Posterior vena cava (tissue), 2 donors: ENCODE measurements at places on chromosomes 3 and 15.

GRCh38 chr3:125032683-125033082 is 23.1 kb downstream of the HEG1 start:
- DNase-seq, result no peak

GRCh38 chr3:160771811-160772459 is 15.9 kb downstream of the PPM1L start:
- DNase-seq, result no peak

- DNase-seq, result no peak
These were observed 27.1 kb downstream of the SLC12A1 start for GRCh38 chr15:48233246-48233645.

DNA sequence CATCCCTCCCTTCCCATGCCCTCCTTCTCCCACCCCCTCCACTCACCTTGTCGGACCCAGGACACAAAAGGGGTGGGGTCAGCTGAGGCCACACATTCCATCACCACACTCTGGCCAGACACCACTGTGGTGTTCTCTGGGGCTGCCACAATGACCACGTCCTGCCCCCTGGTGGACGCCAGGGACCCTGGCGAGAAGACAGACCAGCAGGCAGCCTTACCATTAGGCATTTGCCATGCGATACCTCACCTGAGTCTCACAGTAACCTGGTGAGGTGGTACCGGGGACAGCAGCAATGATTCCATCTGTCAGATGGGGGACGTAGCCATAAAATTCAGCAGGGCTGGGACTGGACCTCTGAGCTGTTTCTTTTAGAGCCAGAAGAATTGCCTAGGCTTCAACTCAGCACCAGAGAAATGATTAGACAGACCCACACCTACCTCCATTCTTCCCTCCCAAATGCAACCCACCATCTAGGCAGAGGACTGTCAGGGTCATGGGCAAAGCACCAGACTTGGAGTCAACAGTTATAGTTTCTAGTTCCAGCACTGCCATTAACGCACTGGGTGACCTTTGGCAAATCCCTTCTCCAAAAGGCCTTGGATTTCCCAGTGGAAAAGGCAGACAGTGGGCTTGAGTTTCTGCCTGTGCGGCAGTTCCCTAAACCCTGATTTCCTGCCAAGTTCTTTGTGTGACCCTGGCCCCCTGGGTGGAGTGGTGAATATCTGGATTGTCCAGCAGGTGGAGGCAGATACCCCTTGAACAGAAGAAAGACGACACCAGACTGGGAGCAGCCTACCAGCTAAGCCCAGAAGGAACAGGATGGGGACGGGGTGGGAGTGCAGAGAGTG is 21.8 kb downstream of the IGDCC4 start:
- DNase-seq, result no peak

DNA sequence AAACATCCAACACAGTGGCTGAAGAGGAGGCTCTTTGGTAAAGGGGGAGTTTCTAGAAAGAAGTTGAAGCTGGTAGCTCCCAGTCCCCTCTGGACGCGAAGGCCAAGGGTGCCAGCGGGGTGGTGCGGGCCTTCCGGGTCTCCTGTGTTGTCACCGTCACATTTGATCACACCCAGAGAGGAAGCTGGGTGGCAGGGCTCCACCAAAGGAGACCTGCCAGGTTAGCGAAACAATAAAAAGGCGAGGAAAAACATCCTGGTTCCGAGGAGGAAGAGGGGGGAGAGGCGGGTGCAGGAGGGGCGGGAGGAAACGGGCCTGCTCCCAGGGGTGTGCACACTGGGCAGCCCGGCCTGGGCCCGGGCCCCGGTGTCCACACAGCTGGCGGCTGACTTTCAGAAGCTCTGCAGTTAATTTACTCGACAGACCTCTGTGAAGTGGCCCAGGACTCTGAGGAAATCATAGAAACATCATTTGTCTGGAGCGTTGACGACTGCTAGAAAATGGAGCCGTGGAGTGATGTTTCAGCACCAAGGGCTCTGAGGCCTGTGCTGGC is 12.1 kb downstream of the HEG1 start:
- no peak for DNase-seq

DNA sequence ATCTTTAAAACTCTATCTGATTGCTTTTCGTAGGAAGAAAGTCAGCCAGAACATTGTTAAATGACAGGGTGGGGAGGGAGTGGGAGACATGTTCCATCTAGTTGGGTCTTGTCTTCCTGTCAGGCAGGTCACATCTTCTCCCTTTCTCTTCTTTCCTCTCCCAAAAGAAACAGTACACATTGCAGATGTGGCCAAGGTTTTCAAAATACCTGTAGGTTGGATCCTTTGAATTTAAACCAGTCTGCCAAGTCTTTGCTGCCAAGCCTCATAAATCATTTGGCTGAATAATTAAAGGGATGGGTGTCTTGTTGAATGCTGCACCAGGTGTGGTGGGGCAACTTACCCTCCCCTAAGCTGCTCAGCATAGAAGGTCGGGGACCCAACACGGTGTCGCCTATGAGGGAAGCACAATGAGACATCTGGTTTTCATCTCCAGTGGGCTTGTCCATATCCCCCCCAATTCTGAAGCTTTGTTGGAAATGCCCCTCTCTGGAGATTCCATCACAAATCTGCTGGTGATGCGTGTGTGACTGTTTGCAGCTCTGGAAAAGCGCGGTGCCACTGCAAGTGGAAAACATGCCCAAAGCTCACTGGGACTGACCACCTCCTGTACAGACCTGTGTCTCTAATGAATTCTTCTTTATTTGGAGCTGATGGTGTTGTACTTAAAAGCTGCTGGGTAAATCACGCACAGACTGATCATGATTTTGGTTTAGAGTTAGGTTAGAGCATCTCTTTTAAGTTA is 112.6 kb downstream of the FILIP1L start:
- DNase-seq, result no peak

DNA sequence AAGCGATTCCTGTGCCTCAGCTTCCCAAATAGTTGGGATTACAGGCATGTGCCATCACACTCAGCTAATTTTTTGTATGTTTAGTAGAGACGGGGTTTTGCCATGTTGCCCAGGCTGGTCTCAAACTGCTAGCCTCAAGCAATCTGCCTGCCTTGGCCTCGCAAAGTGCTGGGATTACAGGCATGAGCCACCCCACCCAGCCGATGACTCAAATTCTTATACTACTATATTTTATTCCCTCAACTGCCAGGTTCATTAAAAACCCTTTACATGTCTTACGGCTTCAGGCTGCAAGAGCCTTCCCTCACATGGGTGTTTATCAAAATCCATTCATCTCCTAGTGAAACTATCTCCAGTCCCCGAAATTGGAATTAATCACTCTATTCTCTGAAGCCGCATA is 63.4 kb downstream of the CBLB start:
- no peak for DNase-seq

GRCh38 chr3:67790043-67790442 is 135.6 kb upstream of the SUCLG2 start:
- DNase-seq, result no peak

DNA sequence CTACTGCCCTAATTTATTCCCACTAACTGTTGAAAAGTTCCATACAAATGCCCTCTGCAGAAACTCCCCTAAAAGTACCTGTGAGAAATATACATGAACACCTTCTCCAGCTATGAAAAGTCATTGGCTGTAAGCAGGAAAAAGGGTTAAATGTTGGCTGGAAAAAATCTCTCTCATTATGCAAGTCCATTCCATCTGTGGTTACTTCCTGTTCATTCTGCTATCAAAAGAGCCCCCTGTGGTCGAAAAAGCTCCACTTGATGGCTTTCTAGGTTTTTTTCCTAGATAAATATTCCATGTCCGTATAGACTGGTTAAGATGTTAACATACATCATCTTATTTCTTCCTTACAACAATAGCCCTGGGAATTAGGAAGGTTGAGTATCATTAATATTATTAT is 56.2 kb upstream of the AKAP13 start:
- DNase-seq, result no peak

- DNase-seq, result no peak
These were observed 40.9 kb downstream of the TRPM1 start for GRCh38 chr15:31060429-31061140.

- no peak for DNase-seq
These were observed 23.2 kb upstream of the SNRPA1 start for GRCh38 chr15:101318147-101318819.

DNA sequence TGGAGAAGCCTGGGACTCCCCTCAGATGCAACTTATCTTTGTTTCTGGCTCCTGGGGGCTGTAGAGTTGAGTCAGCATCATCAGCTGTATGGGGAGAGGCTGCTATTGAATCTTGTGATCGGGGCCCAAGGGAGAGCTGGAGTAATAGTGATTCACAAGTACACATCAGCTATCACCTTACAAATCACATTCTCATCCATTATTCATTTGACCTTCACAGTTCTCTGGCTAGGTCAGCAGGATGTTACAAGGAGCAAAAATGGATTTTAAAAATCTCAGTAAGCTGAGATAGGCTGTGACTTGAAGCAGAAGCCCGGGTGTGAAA is 175.0 kb downstream of the OPA1 start:
- no peak for DNase-seq

DNA sequence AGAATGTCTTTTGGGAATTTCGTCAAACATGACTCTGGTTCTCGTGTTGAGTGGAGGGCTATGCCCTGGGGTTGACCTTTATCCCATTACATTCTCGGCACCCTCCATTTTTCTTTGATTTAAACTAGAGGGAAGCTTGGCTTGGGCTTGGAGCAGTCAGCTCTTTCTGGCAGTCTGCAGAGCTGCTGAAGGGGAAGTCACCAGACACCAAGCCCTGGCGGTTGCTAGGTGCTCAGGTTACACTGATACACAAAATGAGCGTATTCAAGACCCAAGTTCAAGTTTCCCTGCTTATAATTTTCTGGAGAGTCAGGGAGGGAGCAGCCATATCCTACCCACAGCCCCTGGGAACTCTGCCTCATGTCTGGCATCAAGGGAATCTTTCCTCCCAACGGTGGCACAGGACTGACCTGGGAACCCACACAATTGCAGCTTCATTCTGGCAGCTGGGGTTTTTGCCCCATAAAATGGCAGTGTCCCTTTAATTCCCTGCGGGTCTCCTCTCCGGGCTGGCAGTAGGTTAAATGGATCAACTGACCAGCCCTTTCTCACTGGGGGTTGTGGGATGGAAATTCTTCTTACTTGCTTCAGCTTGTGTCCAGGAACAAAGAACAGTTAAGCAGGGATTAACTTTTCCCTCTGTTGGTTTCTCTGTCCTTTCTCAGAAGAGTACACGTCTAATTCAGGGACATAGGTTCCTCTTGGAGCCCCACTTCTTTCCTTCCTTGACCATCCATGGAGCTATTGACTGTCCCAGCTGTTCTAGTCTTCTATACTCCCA is 110.0 kb upstream of the DLG1 start:
- DNase-seq, result peak; percentile 44

DNA sequence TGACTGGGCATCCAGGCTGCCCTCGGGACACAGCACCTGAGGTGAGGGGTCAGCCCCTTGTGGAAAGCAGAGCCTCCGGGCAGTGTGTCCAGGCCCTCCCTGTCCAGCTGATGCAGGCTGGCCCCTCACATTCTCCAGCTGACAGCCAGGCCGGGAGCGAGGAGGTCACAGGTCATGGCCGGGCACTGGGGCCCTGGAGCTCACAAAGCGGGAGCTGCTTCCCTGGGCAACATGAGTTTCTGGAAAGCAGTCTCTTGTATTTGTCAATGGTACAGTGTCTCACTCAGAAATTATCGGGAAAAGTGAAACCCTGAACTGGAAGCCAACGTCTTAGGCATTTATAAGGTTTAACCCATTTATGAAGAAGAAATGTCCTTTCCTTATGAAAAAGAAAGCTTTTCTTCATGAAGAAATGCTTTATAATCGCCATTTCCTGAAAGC is 118.5 kb downstream of the OPA1 start:
- DNase-seq, result no peak

GRCh38 chr3:46812237-46812791 is 50.9 kb downstream of the MYL3 start:
- peak; percentile 88 for DNase-seq

DNA sequence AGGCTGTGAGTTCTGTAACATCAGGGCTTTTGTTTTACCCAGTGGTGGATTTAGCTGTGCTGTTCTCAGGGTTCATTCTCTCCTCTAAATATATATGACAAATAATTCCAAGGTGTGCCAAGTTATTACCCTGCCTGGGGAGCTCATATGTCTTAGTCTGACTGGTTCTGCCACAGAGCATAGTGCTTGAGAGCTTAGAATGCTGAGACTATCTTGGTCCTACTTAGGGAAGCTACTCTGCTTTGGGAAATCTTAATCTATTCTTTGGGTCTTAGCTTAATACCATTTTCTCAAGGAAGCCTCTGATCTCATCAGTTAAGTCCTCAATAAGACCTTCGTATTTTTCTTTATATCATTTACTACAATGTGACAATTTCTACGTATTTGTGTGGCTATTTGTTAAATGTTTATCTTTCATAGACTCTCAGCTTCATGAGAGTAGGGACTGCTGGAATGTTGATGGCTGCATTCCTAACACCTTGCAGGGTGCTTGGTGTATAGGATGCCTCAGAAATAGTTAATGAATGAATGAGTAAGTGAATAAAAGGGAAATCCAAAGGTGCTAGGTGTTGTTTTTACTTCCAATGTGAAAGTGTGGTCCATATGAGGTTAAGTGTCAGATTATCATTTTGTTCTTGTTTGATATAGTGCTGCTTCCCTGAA is 1.8 kb downstream of the OTOL1 start:
- no peak for DNase-seq

DNA sequence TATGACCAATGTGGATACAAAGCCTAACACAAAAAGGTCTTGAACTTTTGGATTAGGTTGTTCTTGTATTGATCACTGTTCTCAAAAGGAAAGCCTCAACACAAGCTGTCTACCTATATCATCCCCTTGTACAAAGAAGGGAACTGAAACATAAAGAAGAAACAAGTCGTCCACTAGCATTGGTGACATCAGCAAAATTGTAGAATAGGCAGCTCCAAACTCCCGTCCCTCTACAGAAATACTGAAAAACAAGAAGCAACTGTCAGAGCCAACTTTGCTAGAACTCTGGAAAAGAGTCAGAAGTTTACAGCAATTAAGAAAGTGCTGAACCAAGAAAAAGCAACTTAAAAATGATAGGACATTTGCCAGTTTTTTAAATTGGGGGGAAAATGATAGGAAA is 7.5 kb upstream of the NR1I2 start:
- no peak for DNase-seq
